GM23338 (cell line): ENCODE measurements at places on chromosomes 1 and 21.
A peak's percentile ranks its signal among the peaks of the same experiment; 100 is the strongest.

DNA sequence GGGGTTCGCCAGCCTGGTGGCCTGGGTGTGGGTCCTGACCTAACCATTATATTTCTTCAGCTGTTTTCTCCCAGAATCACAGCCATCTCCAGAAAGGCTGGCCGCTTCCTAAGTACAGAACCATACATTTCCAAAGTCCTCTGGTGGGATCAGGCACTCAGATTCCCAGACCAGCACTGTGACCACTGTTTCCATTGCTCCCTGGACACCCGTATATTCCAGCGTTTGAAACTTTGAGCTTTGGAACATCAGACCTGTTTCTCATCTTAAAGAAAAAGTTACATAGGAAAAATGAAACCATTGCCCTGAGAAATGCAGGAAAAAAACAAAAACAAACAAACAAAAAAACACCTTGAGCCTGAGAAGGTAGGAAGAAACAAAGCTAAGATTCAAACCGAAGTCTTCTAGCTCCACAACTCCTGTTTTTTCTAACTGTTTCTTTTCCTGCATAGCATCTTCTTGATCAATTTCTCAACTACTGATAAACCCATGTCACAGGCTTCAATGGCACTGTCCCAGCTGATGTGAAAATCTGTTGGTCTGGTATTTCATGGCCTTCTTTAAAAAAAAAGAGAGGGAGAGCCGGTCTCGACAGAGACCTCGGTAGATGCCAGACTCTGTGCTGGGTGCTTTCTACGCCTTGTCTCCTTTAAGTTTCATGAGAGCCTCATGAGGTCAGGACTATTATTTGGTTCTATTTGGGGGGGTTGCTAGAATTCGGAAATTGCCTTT lies 221.3 kb downstream of the TOMM20 start:
- DNase-seq, result no peak

- no peak for DNase-seq
Measured at GRCh38 chr1:24021403-24022266, 41.5 kb upstream of the SRSF10 start.

GRCh38 chr1:34906756-34907155 lies 22.7 kb downstream of the DLGAP3 start:
- DNase-seq, result no peak

DNA sequence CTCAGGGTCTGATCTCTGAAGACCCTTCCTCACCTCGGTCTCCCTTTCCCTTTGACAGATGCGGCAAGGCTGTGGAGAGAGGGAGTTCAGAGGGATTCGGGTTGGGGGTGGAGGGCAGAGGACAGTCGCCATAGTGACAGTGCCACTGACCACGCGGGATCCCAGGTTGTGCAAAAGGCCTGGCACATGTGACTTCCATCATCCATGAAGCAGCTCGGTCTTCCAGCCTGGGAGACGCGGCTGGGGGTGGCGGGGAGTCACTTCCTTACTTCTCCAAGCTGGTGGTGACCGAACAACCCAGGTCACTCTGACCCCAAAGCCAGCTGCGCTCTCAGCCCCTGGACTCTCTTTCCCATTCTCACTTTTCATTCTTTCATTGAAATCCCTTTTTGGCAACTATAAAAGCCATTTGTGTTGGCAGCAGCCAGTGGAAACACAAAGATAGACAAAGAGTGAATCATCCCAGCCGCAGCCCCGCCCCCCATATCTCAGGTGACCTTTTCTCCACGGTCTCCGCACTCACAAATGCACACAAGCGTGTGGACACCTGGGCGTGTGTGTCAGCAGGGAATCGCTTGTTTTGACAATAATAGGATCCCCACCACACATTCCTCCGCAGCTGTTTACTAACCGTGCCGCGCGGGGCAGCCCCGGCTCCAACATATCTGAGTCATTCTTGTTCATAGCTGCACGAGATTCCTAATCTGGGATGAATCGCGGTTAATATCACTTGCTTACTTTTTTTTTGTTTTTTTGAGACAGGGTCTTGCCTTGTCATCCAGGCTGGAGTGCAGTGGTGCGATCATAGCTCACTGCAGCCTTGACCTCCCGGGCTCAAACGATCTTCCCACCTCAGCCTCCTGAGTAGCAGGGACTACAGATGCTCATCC lies 68.3 kb downstream of the DHRS3 start:
- DNase-seq, result no peak

DNA sequence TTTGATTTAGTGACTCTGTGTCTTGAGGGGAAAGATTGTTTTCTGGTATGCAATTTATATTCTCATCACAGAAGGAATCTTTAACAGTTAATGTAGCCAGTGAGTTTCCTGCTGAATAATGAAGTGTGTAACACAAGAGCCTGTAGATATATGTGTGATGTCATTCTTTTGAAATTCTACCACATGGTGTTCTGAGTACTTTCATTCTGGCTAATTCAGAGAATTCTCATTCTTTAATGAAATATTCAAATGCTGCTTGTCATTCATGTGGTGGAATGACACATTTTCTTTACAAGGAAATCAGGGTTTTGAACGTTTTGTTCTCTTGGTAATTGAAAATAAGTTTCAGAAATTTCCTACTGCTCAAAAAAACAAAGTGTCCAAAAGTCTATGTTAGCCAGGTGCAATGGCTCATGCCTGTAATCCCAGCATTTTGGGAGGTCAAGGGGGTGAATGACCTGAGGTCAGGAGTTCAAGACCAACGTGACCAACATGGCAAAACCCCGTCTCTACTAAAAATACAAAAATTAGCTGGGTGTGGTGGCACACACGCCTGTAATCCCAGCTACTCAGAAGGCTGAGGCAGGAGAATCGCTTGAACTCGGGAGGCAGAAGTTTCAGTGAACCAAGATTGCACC lies 79.6 kb downstream of the MAP3K21 start:
- DNase-seq, result no peak

DNA sequence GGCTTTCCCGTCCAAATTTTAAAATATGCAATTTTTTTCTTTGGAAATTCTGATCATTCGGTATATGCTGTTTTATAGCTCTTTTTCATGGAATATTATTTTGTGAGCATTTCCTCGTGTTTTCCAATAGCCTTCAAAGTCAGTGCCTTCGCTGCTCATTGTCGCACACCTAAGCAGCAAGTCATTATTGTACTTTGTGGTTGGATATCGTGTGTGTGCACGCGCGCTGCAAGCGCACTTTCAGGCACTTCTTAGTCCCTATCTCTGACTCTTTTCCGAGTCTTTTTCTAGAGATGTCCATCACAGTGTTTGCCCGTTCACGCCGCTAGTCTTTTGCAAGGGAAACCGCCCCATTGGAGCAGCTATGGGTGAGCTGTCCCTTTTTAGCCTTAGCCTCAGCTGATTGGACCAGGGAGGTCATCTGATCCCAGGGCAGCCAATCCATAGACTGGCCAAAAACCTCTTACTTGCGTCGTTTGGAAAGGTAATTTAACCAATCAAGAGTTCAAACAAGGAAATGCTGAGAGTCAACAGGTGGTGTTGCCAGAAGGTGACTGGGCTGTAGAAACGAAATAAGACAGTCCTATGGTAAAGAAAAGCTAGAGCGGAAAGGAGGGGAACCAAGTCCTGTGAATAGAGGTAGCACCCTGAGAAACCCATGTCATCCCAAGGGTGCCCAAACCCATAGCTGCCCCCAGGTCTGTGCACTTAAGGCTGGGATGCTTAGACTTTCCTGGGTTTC lies 710 bp upstream of the HYI start:
- DNase-seq, result peak; percentile 97

- no peak for DNase-seq
Measured at GRCh38 chr1:224435318-224435763, 744 bp upstream of the WDR26 start.

DNA sequence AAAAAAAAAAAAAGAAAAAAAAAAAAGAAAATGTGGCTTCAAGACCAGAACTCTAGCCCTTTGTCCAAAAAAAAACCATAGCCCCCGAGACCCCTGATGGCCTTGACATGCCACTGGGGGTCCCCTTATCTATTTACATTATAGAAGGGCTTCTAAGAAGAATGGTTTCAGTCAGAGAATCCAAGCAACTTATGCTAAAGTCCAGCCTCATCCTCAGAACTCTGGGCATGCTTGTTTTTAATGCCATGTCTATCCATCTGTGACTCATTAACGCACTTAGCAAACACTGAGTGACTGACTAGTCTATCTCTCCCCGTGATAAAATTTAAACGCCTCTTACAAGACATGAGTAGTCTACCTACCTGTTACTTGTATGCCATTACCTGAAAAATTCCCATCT lies 29.3 kb downstream of the ERG start:
- no peak for DNase-seq

DNA sequence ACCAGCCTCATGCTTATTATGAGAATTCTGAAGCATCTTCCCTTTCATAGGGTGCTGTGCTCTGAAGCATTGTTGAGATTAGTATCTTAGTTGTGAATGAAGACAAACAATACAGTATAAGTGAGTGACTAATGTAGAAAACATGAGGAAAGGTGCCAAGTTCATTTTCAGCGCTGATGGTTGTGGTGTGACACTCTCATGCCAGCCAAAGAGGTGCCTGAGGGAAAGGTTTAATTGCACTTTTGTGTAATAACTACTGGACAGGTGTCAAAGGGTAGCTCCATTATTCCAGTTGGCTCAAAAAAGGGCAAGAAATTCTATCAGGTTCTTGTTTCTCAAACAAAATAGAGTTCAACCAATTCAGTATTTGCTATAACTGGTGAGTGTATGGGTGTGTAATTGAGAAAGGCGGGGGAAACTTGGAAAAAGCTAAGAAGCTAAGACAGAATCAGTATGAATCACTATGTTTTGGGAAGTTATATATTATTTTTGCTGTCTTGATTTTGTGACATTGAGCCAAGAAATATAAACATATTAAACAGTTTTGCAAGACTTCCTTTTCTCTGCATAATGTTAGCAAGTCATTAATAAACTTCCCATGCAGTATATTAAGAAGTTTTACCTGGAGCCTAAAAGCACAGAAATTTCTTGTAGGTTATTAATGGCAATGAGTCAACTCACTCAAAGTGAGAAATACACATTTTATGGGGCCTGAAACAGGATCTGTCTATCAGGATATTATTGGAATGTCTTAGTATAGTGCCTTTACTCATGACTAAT lies 31.8 kb downstream of the KCNK2 start:
- DNase-seq, result no peak

DNA sequence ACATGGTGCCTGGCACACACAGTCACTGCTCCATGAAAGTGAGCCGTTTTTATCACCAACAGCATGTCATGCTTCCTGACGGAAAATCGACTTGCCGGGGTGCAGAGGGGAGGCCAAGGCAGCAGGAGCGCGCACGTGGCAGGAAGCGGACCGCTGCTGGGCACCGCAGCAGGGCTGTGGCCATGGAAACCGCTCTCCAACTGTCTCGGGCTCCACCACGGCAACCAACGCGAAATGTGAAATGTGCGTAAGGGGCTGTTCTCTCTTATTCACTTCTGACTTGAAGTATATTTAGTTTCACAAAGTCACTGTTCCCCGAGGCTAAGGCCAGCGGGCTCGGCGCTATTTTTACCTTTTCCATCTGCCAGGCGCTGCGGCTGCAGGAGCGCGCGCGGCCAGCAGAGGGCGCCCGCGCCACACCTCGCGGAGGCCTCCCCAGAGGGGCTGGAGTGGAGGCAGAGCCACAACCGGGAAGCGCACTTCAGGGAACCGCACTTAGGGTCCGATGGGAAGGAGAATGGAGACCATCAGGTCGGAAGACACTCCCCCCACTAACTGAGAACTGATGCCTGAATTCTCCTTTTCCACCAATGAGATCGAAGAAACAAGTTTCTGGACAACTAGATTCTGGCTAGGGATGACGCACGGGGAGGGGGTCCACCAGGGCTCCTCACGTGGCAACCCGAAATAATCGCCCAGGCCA lies 19.7 kb downstream of the RCC2 start:
- DNase-seq, result peak; percentile 93

- no peak for DNase-seq
Measured at GRCh38 chr1:192892934-192893333, 84.1 kb downstream of the RGS2 start.

DNA sequence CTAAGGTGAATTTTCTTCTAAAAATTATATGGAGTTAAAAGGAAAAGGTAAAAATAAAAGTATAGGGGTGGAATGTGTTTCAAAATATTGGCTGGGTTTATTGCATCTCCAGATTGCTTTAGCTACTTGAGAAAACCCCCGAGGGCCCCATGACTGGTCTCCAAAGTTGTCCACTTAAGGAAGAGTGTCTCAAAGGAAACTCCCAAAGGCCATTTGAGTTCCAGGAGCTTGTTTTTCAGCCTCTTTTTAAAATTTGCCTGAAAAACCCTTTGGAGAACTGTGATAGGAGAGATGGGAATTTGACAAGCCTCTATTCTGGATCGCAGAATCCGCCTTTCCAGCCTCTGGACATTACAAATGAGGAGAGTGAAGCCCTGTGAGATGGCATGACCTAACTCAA lies 225.6 kb downstream of the ZNF326 start:
- no peak for DNase-seq
